Neural crest cell (in vitro differentiated cells): ENCODE measurements at places on chromosomes 7 and 10.
A peak's percentile ranks its signal among the peaks of the same experiment; 100 is the strongest.

DNA sequence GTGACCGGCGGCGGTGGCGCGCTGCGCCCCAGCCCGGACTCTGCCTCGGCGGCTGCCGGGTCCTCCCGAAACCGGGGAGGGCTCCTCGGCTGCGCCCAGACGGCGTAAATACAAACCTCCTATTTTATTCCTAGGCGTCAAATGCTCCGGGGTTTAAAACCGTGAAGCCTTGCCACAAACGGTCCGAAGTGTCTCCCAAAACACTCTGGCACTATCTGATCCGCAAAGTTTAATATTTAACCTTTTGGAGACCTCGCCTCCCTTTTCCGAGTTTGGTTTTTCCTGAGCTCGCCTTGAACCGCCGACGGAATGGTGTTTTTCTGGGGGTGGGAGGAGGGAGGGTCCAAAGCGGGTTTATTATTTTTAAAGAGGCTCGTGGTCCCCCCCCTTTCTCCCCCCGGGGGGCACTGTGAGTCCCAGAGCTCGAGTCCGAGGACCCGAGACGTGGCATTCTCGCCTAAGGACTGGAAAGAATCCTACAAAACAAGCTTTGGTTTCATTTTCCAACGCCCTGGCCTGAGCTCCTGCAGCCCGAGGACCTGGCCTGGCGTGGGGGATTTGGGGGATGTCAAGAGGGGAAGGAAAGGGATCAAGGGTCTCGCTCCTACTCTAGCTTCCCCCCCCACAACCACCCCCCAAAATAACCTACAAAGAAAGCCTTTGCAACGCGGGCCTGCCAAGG, 1.8 kb downstream of the TNRC18 start:
- peak overlapping the region; percentile 95 for H3K4me3 ChIP-seq
- peaks cover 35% of the 10 kb centered on the region for H3K4me1 ChIP-seq
- H3K27ac ChIP-seq = peak overlapping the region; percentile 98
- peaks cover 28% of the 10 kb centered on the region for H3K27me3 ChIP-seq
- H3K36me3 ChIP-seq = peaks cover 2% of the 10 kb centered on the region

- no peaks in the 10 kb centered on the region for H3K36me3 ChIP-seq
- no peak for DNase-seq
- H3K27me3 ChIP-seq = no peaks in the 10 kb centered on the region
- H3K4me3 ChIP-seq = no peak overlapping the region
- H3K4me1 ChIP-seq = peaks cover 7% of the 10 kb centered on the region
- H3K27ac ChIP-seq = no peak overlapping the region
Measured at GRCh38 chr10:16847644-16848043, 30.4 kb upstream of the RSU1 start.

GRCh38 chr10:76388321-76389023, 957.0 kb downstream of the LRMDA start:
- no peak overlapping the region for H3K4me3 ChIP-seq
- DNase-seq = no peak
- no peak overlapping the region for H3K27ac ChIP-seq
- H3K4me1 ChIP-seq = peaks cover 4% of the 10 kb centered on the region
- no peaks in the 10 kb centered on the region for H3K27me3 ChIP-seq
- peaks cover 4% of the 10 kb centered on the region for H3K36me3 ChIP-seq

- no peak overlapping the region for H3K27ac ChIP-seq
- H3K4me3 ChIP-seq = no peak overlapping the region
- H3K36me3 ChIP-seq = no peaks in the 10 kb centered on the region
- DNase-seq = no peak
Measured at GRCh38 chr10:130867446-130868194, 443.9 kb downstream of the TCERG1L start.

DNA sequence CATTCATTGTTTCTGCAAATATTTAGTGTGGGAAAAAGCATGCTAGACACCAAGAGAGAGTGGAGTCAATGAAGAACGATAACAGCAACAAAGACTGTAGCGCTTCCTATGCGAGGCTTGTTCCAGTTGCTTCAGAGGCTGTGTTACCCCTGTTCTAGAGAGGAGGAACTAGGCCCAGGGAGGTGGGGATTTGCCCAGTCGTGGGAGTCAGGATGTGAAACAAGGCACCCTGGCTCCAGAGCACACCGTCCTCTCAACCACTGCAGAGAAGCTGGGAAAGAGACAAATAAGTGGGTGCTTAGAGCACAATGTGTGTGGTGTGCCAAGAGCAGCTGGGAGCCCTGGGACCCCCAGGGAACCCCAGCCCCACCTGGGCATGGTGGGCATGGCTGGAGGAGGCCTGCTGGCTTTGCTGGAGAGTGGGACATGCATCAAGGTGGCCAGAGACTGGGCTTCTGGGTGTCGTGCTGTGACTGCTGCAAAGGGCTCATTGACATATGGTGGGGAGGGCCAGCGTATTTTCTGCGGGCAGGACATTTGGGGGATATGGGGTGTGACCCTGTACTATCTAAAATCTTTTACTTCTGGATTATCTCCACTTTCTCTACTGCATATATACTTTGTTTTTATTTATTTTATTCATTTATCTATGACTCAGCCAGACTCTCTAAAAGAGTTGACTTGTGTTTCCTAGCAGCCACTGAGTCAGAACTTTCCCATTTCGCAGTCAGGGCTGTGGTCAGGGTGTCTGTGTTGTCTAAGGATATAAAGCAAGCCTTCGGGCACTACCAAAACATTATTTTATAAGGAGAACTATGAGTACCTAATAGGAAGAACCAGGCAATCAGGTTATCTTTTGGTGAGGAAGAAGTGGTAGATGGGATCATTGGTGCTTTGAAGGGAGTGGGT, 95.4 kb downstream of the TCF7L2 start:
- no peak for DNase-seq
- no peaks in the 10 kb centered on the region for H3K27me3 ChIP-seq
- H3K36me3 ChIP-seq = peaks cover 24% of the 10 kb centered on the region
- H3K4me1 ChIP-seq = peaks cover 45% of the 10 kb centered on the region
- no peak overlapping the region for H3K27ac ChIP-seq

DNA sequence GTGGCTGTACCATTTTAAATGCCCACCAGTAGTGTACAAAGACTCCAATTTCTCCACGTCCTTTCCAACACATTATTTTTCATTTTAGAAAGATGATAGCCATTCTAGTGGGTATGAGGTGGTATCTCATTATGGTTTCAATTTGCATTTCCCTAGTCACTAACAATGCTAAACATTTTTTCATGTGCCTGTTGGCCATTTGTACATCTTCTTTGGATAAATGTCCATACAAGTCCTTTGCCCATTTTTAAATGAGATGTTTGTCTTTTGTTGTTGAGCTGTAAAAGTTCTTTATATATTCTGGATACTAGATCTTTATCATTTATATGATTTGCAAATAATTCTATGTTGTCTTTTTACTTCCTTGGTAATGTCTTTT, 18.9 kb upstream of the BPGM start:
- no peak for DNase-seq
- H3K36me3 ChIP-seq = no peaks in the 10 kb centered on the region
- no peak overlapping the region for H3K27ac ChIP-seq
- no peaks in the 10 kb centered on the region for H3K4me1 ChIP-seq
- H3K27me3 ChIP-seq = peaks cover 70% of the 10 kb centered on the region
- no peak overlapping the region for H3K4me3 ChIP-seq

DNA sequence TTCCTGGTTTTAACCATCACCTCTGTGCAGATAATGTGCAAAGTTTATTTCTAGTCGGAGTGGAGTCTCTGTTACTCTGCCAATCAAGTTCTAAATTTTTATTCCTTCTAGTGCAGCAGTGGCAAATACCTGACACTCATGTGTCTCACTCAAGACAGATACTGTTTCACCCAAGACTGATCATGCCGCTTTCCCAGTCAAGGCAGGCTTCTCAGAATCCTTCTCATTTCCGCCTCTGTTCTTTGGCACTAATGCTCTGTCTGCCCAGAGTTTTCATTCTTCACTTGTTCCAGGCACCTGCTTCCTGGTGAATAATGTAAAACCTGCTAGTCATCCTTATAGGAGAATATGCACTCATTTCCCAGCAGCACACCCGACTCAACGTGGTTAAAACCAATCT, 24.7 kb downstream of the MET start:
- H3K36me3 ChIP-seq = no peaks in the 10 kb centered on the region
- no peak overlapping the region for H3K27ac ChIP-seq
- H3K27me3 ChIP-seq = no peaks in the 10 kb centered on the region
- no peak overlapping the region for H3K4me3 ChIP-seq

- no peak for DNase-seq
- no peak overlapping the region for H3K27ac ChIP-seq
- H3K4me1 ChIP-seq = peaks cover 8% of the 10 kb centered on the region
- no peaks in the 10 kb centered on the region for H3K36me3 ChIP-seq
- no peak overlapping the region for H3K4me3 ChIP-seq
Measured at GRCh38 chr10:119489991-119490326, 52.6 kb downstream of the RGS10 start.

- no peak for DNase-seq
- H3K4me1 ChIP-seq = peaks cover 2% of the 10 kb centered on the region
- no peaks in the 10 kb centered on the region for H3K36me3 ChIP-seq
- H3K4me3 ChIP-seq = no peak overlapping the region
- no peaks in the 10 kb centered on the region for H3K27me3 ChIP-seq
Measured at GRCh38 chr10:116995648-116996047, 9.3 kb downstream of the SHTN1 start.

GRCh38 chr10:101906586-101907183, 63.1 kb upstream of the KCNIP2 start:
- peaks cover 13% of the 10 kb centered on the region for H3K4me1 ChIP-seq
- H3K27ac ChIP-seq = no peak overlapping the region
- H3K4me3 ChIP-seq = no peak overlapping the region

- H3K4me3 ChIP-seq = no peak overlapping the region
- no peaks in the 10 kb centered on the region for H3K4me1 ChIP-seq
Measured at GRCh38 chr10:17907641-17908040, 44.1 kb upstream of the SLC39A12 start.

GRCh38 chr7:26483843-26484242, 192.2 kb downstream of the SNX10 start:
- no peak for DNase-seq
- H3K4me3 ChIP-seq = no peak overlapping the region
- no peaks in the 10 kb centered on the region for H3K36me3 ChIP-seq
- peaks cover 40% of the 10 kb centered on the region for H3K27me3 ChIP-seq
- no peak overlapping the region for H3K27ac ChIP-seq
